EL (cell line): ENCODE measurements at places on chromosomes 4 and X.

DNA sequence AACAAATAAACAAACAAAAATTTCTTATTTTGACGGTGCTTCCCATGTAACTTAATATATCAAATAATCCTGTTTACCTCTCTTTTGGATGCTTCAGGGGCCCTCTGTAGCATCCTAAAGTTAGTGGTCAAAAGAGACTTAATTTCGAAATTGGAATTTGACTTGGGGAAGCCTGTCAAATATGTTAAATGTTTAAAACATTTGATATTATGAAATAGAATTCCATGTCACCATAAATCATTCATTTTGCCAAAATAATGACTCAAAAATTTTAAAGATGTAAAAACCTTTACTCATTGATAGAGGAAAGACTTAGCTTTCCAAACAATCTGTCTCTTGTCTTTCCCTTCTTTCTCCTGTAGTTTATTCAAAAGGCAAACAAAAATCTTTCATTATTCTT is 20.6 kb upstream of the TEX13A start:
- no peak for DNase-seq

GRCh38 chr4:60565558-60565957 is 634.6 kb upstream of the ADGRL3 start:
- no peak for DNase-seq

- peak; percentile 49 for DNase-seq
These were observed 27.2 kb downstream of the BST1 start for GRCh38 chr4:15729910-15730533.

GRCh38 chr4:3240936-3241522 is 7.9 kb upstream of the MSANTD1 start:
- DNase-seq, result no peak

DNA sequence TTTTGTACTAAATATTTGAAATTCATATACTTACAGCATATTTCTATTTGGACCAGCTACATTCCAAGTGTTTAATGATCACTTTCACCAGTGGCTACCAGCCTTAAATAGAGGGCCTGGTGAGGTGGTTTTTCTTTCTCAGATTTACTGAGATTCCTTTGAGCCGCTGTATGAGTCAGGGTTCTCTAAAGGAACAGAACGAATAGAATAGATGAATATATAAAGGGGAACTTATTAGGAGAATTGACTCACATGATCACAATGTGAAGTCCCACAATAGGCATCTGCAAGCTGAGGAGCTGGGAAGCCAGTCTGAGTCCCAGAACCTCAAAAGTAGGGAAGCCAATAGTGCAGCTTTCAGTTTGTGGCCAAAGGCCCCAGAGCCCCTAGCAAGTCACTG is 146.2 kb upstream of the TLL1 start:
- peak; percentile 47 for DNase-seq

DNA sequence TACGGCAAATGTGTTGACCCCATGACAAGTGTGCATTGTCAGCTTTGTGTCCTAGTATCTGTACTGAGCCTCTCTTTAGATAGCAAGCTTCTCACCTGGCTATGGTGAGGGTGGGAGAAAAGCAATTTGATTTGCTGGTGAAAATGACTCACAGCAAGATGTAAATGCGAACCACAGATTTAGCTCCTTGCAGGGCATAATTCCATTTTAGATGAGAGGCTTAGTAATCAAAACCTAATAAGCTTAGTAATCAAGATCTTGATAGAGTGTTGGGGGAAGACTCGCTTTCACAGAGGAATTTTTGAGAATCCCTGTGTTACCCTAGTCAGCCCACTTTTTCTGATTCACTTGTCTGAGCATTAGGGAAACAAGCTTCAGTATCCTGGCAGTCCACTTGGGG is 7.7 kb upstream of the OCIAD2 start:
- no peak for DNase-seq

- no peak for DNase-seq
These were observed 10.9 kb downstream of the EFNB1 start for GRCh38 chrX:68839771-68840170.

DNA sequence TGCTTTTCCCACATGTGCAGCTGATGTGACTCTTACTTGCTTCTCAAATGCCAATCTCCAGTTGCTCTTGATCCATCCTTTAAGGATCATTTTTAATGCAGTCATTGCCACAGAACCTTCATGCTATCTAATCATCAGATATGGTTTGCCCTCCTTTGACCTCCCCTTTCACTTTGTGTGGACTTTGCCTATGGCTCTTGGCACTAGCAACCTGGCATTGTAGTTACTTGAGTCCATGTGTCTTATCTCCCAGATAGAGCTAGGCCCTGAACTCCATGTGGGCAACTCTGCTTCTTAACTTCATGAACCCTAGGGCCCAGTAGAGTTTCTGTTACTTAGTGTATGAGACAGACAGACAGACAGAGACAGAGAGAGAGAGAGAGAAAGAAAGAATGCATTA is 41.6 kb downstream of the MTM1 start:
- no peak for DNase-seq

DNA sequence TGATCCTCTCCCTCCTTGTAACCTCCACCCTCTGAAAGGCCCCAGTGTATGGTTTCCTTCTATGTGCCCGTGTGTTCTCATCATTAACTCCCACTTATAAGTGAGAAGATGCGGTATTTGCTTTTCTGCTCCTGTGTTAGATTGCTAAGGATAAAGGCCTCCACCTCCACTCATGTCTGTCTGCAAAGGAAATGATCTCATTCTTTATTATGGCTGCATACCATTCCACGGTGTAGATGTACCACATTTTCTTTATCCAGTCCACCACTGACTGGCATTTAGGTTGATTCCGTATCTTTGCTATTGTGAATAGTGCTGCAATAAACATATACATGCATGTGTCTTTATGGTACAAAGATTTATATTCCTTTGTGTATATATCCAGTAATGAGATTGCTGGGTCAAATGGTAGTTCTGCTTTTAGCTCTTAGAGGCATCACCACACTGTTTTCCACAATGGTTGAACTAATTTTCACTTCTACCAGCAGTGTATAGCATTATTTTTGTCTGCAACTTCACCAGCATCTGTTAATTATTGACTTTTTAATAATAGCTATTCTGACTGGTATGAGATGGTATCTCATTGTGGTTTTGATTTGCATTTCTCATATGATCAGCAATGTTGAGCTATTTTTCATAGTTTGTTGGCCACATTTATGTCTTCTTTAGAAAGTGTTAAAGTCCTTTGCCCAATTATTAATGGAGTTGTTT is 1030.9 kb downstream of the FSTL5 start:
- DNase-seq, result no peak

GRCh38 chrX:122591546-122591945 is 592.5 kb upstream of the GRIA3 start:
- DNase-seq, result no peak

- DNase-seq, result no peak
These were observed 17.5 kb downstream of the LIAS start for GRCh38 chr4:39476187-39476895.

- DNase-seq, result no peak
These were observed 762.8 kb downstream of the PDHA2 start for GRCh38 chr4:96602661-96603060.
